Natural killer cell (primary cell): ENCODE measurements at places on chromosomes 12 and 14. TPM values are rescaled to one million over a fixed set of nuclear protein-coding genes. Genes with fewer than 3 reads are reported as not detected.

GRCh38 chr12:93892423-93893268 is 215.5 kb downstream of the CRADD start:
- no peaks in the 10 kb centered on the region for H3K36me3 ChIP-seq
- H3K4me3 ChIP-seq, result no peak overlapping the region
- H3K4me1 ChIP-seq, result no peaks in the 10 kb centered on the region
- no peaks in the 10 kb centered on the region for H3K27me3 ChIP-seq
- H3K27ac ChIP-seq, result no peak overlapping the region
- no peak for DNase-seq

DNA sequence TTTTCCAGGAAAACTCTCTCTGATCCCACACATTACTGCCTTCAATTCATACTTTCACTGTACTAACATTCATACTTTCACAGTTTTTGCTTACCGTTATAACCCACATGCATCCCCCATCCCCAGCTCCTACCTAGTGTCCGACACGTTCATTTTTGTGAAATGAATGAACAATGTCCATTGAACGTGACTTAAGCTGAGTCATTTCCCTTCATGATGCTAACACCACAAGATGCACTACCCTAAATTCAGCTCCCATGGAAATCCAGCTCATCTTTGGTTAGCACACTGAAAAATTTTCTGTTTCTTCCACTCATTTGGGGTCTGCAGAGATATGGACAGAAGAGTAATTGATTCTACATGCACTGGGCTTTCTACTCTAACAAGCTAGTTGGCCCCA is 84.7 kb downstream of the GALNT4 start:
- H3K27ac ChIP-seq, result no peak overlapping the region
- no peak for DNase-seq
- H3K27me3 ChIP-seq, result no peaks in the 10 kb centered on the region
- no peaks in the 10 kb centered on the region for H3K36me3 ChIP-seq
- peaks cover 7% of the 10 kb centered on the region for H3K4me1 ChIP-seq
- no peak overlapping the region for H3K4me3 ChIP-seq

- DNase-seq, result no peak
- H3K4me3 ChIP-seq, result no peak overlapping the region
- no peaks in the 10 kb centered on the region for H3K27me3 ChIP-seq
- no peaks in the 10 kb centered on the region for H3K36me3 ChIP-seq
- H3K27ac ChIP-seq, result no peak overlapping the region
- no peaks in the 10 kb centered on the region for H3K4me1 ChIP-seq
These were observed 51.4 kb upstream of the TMTC2 start for GRCh38 chr12:82635263-82635662.

DNA sequence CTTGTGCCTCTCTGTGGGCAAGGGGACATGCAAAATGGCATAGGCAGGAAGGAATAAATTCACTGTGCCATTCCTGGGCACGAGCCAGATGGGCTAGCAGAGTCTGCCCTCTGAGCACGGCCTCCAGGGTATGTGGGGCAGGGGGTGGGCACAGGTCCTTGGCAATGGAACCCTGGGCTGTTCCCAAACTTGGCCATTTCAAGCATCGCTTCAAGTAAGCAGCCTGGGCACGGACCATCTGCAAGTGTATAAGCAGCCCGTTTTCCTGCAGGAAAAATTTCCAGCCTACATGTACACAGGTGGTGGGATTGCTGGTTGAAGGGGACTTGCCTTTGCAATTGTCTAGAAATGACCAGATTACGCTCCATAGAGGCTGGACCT is 40.3 kb downstream of the CCDC85C start:
- DNase-seq, result no peak
- no peaks in the 10 kb centered on the region for H3K4me1 ChIP-seq
- H3K27ac ChIP-seq, result no peak overlapping the region
- H3K4me3 ChIP-seq, result no peak overlapping the region

- H3K36me3 ChIP-seq, result peaks cover 74% of the 10 kb centered on the region
- DNase-seq, result no peak
- no peak overlapping the region for H3K27ac ChIP-seq
- no peaks in the 10 kb centered on the region for H3K4me1 ChIP-seq
- H3K4me3 ChIP-seq, result no peak overlapping the region
- no peaks in the 10 kb centered on the region for H3K27me3 ChIP-seq
These were observed 16.5 kb downstream of the PWP1 start for GRCh38 chr12:107702106-107702505.

- DNase-seq, result no peak
- H3K4me3 ChIP-seq, result no peak overlapping the region
These were observed 6.2 kb downstream of the TSPAN9 start for GRCh38 chr12:3083241-3083920.

DNA sequence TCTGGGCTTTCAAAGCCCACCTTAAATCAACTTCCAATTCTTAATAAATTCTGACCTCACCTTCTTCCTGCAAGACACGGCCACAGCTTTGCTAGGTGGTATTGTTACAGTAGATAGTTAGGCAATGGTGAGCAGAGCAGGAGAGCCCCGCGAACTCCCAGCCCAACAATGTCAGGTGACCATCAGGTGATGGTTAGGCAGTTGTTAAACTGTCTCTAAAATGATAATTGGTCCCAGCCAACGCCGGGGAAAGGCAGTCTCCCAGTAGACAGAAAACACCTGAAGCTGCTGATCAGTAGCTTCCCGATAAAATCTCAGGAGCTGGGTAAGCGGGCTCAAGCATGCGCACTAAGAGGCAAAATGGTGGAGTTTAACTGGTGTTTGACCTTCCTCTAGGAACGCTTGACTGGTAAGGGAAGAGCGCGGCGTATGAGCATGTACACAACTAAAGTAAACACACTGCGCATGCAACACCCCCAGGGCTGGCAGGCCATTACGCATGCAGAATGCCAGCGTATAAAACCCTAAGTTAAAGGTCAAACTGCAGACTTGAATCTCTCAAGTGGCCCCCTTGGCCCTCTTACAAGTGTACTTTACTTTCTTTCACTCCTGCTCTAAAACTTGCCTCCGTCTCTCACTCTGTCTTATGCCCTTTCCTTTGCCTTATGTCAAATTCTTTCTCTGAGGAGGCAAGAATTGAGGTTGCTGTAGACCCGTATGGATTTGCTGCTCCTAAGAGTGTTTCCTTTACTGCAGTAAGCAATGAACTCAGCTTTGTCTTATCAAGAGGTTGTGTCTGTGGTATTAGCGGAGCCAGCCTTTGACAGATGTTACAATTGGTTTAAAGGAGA is 113.5 kb downstream of the C12orf75 start:
- peaks cover 2% of the 10 kb centered on the region for H3K27me3 ChIP-seq
- H3K4me3 ChIP-seq, result no peak overlapping the region
- DNase-seq, result no peak

DNA sequence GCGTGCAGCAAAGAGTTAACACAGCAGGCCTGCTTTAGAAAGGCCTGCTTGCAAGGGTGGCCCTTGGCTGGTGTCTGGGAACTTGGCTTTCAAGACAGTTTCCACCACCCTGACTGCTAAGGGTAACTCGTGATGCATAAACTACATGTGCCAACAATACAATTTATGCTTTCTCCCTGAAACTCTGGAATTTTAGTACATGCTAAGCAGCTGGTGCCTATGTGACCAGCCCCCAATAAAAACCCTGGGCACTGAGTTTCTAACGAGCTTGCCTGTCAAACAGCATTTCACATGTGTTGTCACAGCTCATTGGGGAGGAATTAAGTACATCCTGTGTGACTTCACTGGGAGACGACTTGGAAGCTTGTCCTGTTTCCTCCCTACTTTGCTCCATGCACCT is 133.1 kb downstream of the SLC5A8 start:
- no peaks in the 10 kb centered on the region for H3K27me3 ChIP-seq
- H3K27ac ChIP-seq, result no peak overlapping the region
- no peak for DNase-seq
- H3K36me3 ChIP-seq, result no peaks in the 10 kb centered on the region
- no peak overlapping the region for H3K4me3 ChIP-seq

DNA sequence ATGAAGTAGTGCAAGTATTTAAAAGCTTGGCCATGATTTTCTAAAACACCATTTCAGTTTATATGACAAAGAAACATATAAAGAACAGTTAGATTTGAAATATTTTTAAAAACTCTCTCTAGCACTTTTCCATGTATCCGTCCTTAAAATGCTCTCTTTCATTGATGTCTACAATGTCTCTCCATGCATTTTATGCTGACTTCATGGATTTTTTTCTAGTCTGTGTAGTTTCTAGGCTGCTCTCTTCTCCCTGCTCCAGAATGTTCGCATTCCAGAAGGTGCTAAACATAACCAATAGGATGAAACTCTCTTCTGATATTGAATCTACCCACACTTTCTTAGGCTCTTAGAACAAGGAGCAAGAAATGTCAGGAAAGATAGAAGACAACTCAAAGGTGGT is 124.8 kb downstream of the PLCZ1 start:
- H3K27me3 ChIP-seq, result no peaks in the 10 kb centered on the region
- H3K4me3 ChIP-seq, result no peak overlapping the region
- no peak overlapping the region for H3K27ac ChIP-seq
- no peak for DNase-seq
- no peaks in the 10 kb centered on the region for H3K36me3 ChIP-seq

The AQP2 gene
- not detected for total RNA-seq

The C12orf54 gene
- not detected for total RNA-seq

The TDRD9 gene
- 1.4 TPM for total RNA-seq

The B3GNT4 gene
- total RNA-seq, result 0.25 TPM

The CLEC4C gene
- total RNA-seq, result not detected

The MUCL1 gene
- not detected for total RNA-seq

The CLEC2A gene
- total RNA-seq, result not detected
